ENCODE measurements at places on chromosomes 3 and 15. TPM values are rescaled to one million over a fixed set of nuclear protein-coding genes. Genes with fewer than 3 reads are reported as not detected.
A peak's percentile ranks its signal among the peaks of the same experiment; 100 is the strongest.

GRCh38 chr3:160449636-160450598, at the start of gene TRIM59:
Gene TRIM59 (minus strand): TSS chr3:160449786. CDS start chr3:160439183, 10,603 bp downstream.
- no peaks in the 10 kb centered on the region for H3K36me3 ChIP-seq
- H3K27ac ChIP-seq = peak within 1 kb of the TSS; percentile 70
- peak within 1 kb of the TSS; percentile 84 for H3K4me3 ChIP-seq
- H3K27me3 ChIP-seq = no peaks in the 10 kb centered on the region

Gene TGM5
- 0.42 TPM for total RNA-seq

DNA sequence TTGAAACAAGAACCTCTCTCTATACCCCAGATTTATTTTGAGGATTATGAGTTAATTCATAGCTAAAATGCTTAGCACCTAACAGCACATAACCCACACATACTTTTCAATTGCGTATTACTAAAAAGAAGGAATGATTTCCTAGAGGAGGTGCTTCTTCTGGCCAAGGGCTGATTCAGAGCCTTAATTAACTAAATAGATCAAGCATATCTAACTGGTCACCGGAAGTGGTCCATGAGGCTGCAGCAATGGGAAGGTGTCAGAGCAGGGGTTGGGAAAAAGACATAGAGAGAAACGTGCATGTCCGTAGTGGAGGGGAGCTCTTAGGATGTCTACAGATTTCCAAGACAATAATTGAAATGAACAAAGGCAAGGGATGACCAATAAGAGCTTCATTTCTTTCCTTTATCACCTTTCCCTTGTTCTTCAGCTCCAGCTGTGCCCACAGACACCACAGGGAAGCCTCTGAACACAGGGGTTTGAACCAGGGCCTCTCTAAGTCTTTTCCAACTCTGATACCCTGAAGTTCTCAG, 467 bp downstream of the HGD start:
- no peak overlapping the region for H3K4me3 ChIP-seq
- DNase-seq = no peak
- no peaks in the 10 kb centered on the region for H3K27me3 ChIP-seq
- peaks cover 13% of the 10 kb centered on the region for H3K4me1 ChIP-seq
- no peak overlapping the region for H3K27ac ChIP-seq
- H3K36me3 ChIP-seq = no peaks in the 10 kb centered on the region

GRCh38 chr15:60555806-60556205, 76.9 kb upstream of the ICE2 start:
- no peaks in the 10 kb centered on the region for H3K27me3 ChIP-seq
- H3K4me3 ChIP-seq = no peak overlapping the region
- no peak overlapping the region for H3K27ac ChIP-seq
- no peak for DNase-seq
- no peaks in the 10 kb centered on the region for H3K36me3 ChIP-seq

DNA sequence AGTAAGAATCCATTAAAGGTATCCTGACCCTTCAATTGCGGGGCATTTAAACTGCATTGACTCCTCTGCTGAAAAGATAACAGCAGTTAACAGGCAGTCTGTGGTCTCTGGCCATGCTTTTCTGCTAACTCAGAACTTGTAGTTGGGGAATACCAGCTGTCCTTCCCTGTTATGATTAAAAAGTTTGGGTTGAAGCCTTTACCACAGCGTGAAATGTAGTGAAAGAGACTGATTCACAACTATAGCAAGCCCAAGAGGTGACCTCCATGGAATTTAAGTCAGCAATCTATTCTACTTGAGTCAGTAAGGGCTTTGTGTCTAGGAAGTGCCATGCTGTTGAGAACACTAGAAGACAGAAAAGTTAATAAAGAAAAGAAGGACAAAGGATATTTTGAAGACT, 1037.3 kb downstream of the SI start:
- H3K36me3 ChIP-seq = no peaks in the 10 kb centered on the region
- no peak overlapping the region for H3K4me3 ChIP-seq
- H3K27ac ChIP-seq = no peak overlapping the region
- H3K27me3 ChIP-seq = no peaks in the 10 kb centered on the region

DNA sequence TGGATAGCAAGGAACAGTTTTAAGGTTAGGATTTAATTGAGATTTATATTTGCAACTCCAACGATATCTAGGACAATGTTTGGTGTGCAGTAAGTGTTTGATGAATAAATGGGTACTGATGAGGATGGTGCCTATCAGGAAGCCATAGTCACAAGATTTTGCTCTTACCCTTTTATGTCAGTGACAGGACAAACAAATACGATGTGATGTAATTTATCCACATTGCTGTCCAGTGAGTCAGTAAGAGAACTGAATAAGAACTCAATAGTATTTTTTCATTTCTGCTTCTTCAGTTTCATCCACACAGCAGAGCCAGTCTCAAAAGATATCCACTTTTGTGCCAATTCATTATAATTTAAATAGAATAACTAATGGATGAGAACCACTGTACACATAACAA, 18.5 kb downstream of the C3orf85 start:
- H3K27me3 ChIP-seq = no peaks in the 10 kb centered on the region
- no peak overlapping the region for H3K27ac ChIP-seq
- no peaks in the 10 kb centered on the region for H3K4me1 ChIP-seq
- DNase-seq = no peak

- no peaks in the 10 kb centered on the region for H3K36me3 ChIP-seq
- no peak overlapping the region for H3K27ac ChIP-seq
- DNase-seq = no peak
- H3K4me1 ChIP-seq = no peaks in the 10 kb centered on the region
- no peaks in the 10 kb centered on the region for H3K27me3 ChIP-seq
- H3K4me3 ChIP-seq = no peak overlapping the region
Measured at GRCh38 chr3:124759666-124760401, 29.6 kb downstream of the UMPS start.

GRCh38 chr3:124592658-124593441, 137.4 kb upstream of the UMPS start:
- H3K4me3 ChIP-seq = no peak overlapping the region
- H3K36me3 ChIP-seq = no peaks in the 10 kb centered on the region
- H3K27me3 ChIP-seq = peaks cover 3% of the 10 kb centered on the region
- H3K27ac ChIP-seq = no peak overlapping the region
- no peaks in the 10 kb centered on the region for H3K4me1 ChIP-seq

DNA sequence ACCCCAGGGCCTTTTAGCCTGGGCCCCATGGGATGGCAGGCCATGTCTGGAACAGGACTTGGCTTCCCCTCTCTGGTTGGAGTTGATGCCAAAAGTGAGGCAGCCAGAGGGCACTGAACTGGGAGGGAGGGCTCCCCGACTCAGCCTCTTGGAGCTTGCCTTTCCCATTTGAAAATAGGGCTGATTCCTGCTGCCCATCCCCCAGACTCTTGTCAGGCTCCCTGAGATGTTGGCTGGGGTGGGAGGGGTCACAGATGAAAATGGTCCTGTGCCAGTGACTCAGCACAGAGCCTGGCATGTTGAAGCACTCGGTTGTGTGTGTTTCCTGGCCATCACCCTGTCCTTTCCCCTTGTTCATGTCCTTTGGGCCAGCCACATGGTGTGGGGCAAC, 6.6 kb downstream of the PPCDC start:
- peaks cover 21% of the 10 kb centered on the region for H3K4me1 ChIP-seq
- no peak for DNase-seq
- no peak overlapping the region for H3K4me3 ChIP-seq
- no peaks in the 10 kb centered on the region for H3K27me3 ChIP-seq
- no peak overlapping the region for H3K27ac ChIP-seq

DNA sequence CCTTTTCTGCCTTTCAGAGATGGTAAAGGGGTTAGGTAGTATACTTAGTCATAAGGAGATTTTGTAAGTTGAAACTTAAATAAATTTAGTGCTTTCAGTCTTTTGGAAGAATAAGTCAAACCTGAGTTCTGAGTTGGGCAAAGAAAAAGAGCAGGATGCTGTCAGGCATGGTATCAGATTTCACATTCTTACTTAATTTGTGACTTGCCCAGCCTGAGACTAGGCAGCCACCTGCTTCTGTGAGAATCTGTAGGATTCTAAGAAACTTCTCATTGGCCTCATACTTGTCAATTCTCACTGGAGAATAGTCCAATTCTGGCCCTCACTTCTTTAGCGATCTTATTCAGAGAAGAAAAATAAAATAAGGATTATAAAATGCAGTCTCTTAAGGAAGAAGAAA, 577.5 kb downstream of the DIPK2A start:
- DNase-seq = no peak
- H3K36me3 ChIP-seq = no peaks in the 10 kb centered on the region
- no peak overlapping the region for H3K4me3 ChIP-seq
- no peak overlapping the region for H3K27ac ChIP-seq
- H3K4me1 ChIP-seq = no peaks in the 10 kb centered on the region
- H3K27me3 ChIP-seq = no peaks in the 10 kb centered on the region

- DNase-seq = no peak
- H3K27ac ChIP-seq = no peak overlapping the region
- no peaks in the 10 kb centered on the region for H3K36me3 ChIP-seq
- no peaks in the 10 kb centered on the region for H3K4me1 ChIP-seq
- H3K27me3 ChIP-seq = no peaks in the 10 kb centered on the region
Measured at GRCh38 chr3:31249545-31249944, 283.2 kb upstream of the STT3B start.
